GM12865 (cell line): ENCODE measurements at places on chromosomes 1 and 21.

DNA sequence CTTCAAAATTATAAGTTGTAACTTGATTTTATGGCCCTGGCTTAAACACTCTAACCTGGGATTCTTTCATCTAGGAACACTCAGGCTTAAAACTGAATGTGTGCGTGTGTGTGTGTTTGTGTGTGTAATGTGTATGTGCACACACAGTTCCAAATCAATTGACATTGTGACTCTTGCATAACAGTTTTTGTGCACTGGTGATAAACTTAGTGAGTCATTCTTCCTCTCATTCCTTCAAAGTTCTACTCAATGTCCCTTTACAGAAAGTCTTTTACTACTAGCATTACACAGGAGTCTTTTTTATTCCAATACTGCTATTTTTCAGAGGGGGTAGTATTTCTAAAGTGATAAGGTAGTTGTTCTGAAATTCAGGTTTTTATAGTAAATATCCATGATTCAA, 943.6 kb downstream of the KCNT2 start:
- DNase-seq = no peak

DNA sequence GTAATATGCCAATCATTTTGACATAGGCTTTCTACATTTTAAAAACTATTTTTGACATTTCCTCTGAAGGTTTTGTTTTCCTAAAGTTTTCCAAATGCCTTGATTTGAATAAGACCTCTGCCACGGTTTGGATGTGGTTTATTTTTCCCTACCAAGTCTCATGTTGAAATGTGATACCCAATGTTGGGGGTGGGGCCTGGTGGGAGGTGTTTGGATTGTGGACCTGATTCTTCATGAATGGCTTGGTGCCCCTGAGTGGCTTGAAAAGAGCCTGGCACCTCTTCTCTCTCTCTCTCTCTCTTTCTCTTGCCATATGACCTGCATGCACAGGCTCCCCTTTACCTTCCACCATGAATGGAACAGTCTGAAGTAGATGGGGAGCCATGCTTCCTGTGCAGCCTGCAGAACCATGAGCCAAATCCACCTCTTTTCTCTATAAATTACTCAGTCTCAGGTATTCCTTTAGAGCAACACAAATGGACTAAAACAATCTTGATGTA, 14.8 kb downstream of the MMEL1 start:
- DNase-seq = no peak

DNA sequence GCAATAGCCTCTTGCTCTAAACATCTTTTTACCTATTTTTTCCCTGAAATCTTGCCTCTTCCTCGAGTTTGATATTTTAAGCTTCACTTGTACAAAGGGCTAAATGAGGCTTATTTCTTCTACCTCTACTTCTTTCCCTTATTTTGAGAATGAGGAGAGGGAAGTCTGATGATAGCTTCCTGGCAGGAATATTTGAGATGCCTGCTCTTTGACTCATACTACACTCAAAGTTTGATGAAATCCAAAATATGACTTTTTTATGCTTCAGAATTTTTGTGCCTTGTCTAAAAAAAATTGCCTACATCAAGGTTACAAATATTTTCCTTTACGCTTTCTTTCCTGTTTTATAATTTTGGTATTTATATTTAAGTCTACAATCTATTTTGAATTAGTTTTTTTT, 624.4 kb upstream of the PLXNA2 start:
- no peak for DNase-seq

- peak; percentile 50 for DNase-seq
These were observed 4.7 kb upstream of the SLAMF1 start for GRCh38 chr1:160651433-160652064.

GRCh38 chr1:45187725-45188124, 18.7 kb downstream of the ZSWIM5 start:
- DNase-seq = no peak

GRCh38 chr1:74596717-74597116, 76.9 kb downstream of the ERICH3 start:
- no peak for DNase-seq

GRCh38 chr1:168726719-168727118, 2.3 kb downstream of the DPT start:
- DNase-seq = no peak

DNA sequence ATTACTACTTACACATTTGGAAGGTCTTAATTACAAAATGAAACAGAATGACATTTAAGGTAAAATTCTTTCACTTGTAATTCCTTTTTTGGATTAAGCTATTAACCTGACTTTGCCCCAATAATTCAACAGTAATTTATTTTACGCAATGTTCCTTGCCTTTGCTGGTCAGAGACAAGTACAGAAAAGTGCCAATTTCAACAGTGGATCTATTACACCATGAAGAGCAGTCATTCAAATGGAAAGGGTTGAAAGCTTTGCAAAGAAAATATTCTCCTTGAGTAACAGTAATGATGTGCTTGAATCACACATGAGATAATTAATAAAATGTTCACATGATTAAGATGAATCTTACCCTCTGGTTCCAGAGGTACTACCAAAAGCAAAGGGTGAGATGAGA, 84.7 kb downstream of the APP start:
- no peak for DNase-seq

GRCh38 chr1:184385865-184386311, 941 bp upstream of the C1orf21 start:
- no peak for DNase-seq

- no peak for DNase-seq
These were observed 21.0 kb upstream of the TMEM39B start for GRCh38 chr1:32051706-32052105.

DNA sequence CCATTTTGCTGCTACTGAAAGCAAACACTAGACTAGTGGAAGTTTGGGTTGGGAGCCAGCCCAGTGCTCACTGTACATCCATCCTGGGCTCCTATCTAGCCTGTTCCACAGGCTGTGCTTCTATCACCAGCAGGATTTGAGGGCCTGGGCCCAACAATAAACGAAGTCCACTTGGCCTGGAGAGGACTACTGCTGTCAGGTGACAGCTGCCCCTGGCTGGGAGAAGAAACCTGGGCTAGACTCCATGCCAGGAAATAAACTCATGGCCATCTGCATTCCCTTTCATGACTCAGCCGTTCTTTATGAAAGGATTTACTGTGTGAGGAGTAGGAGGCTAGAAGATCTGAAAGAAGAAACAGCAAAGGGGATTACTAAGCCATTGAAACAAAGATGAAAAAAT, 35.5 kb downstream of the COLGALT2 start:
- no peak for DNase-seq

DNA sequence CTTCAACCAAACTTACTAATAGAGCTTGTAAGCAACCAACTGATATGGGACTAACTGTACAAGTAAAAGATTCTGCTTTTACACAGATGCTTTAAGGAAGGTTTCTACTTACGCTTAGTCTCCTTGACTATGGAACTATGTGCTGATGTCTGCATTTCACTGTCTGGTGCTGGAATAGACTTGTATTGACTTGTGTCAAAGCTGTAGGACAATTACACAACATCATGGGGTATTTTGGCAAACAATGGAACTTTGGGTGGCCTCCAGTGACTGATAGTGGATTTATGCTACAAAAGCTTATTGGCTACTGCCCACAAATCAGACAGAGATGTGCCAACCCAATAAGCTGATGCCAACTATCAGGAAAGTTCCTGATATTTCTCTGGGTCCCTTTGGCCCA, 10.6 kb downstream of the CBR1 start:
- DNase-seq = no peak

- no peak for DNase-seq
These were observed 13.6 kb upstream of the PADI3 start for GRCh38 chr1:17235135-17235885.
